Activated T-cell treated with anti-CD3 and anti-CD28 coated beads, Interleukin-2, amount 50 U/mL, for 48 hours (primary cell): ENCODE measurements at places on chromosomes 5 and 9.

GRCh38 chr9:90141723-90142122 is 500.9 kb downstream of the DIRAS2 start:
- no peak for DNase-seq

DNA sequence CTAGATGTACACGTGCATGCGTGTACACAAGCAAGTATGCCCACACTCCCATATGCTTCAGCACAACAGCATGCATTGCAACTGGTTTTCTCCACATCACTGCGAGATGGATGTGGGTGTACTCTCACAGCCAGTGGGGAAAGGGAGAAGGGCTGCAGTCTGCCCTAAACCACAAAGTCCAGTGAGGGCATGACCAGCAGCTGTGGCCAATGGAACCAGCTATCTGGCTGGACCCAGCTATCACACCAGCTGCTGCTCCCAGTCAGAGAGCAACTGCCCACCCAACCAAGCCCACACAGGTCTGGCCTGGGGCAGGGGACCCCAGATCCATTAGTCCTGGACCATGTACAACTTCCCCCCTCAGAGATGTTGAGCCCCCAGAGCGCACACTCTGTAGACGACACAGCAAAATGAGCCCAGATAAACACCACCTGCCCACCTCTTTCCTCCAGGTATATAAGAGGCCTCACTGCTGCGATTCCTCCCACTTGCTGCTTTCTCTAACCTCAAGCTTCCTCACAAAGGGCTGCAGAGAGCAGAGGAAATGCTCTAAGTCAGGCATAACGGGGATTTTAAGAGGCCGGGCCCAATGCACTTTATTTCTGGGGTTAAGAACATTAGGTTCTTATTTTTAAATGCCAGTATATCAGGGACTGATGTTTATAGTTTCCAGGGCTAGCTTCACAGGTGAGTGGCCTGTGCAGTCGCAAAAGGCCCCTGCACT is 39.0 kb downstream of the SHB start:
- no peak for DNase-seq

DNA sequence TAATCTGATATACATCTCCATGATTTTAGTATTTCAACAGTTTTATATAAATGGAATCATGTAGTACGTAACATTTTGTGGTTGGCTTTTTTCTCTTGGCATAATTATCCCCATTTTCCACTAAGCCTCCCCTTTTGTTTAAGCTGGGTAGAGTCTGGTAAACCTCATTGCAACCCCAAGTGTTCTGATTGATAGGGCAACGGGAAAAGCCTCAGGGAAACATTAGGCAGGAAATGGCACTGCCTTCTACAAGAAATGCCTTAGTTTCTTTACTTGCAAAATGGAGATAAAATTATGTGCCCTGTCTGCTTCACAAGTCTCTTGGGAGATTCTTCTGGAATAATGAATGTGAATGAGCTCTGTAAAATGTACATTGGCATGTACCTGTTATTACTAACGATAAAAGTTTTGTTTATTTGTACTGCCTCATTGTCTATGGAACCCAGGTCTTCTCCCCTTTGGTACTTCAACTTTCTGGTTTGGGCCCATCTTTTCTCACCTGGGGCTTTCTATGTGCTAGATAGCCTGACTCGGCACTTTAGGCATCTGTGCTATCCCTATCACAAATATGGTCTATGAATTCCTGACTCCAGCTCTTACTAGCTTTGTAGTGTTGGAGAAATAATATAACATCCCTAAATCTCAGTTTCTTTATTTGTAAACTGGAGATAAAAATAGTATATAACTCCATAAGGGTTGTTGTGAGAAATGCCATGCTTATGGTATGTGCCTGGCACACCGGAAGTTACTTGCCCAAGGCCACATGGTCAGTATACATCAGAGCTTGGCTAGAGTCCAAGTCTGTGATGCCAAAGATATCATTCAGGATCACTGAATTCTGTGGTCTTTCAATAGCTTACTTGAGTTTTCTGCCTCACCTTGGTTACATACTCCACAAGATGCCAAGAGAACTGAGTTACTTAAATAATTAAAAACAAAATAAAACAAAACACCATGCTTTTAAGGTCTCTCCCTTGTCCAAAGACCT is 48.2 kb upstream of the ZNF169 start:
- no peak for DNase-seq

GRCh38 chr5:8726383-8727036 is 819.4 kb downstream of the SEMA5A start:
- DNase-seq, result no peak

- no peak for DNase-seq
These were observed 48.1 kb upstream of the NREP start for GRCh38 chr5:111805071-111805470.

DNA sequence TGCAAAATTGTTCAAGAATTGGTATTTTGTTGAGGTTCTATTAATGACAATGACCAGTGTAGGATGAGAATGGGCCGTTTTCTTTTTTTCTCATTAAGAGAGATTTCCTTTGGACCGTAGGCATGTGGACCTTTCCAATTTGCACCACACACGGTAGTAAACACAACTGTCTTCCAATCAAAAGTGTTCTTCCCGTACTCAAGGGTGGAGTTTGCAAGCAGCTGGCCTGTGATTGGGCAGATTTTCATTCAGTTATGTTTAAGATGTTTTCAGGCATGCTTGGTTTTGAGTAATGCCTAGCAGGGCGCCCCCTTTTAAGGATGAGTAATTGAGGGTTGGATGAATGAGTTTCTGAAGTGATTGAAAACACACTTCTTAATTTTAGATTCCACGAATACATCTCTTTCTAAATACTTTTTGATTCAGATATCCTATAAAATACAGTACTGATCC is 2.5 kb downstream of the KDM3B start:
- peak; percentile 71 for DNase-seq

GRCh38 chr5:73094415-73094814 is 26.0 kb upstream of the TMEM171 start:
- no peak for DNase-seq

DNA sequence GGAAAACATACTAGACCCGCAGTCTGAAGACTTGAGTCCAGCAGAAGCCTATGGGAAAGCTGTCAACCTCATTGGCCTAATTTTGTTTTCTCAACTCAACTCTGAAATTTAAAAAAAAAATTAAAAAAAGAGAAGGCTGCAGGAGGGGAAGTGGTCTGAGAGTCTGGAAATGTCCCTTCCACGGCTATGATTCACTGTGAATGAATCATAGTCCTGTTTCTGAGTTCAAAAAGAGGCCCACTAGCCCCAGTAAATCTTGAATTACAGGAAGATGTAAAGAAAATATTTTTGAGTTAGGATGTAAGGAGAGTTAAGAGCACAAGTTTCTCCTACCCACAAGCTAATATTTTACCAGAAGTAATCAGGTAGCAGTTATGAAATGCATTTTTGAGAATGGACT is 565.5 kb upstream of the DMAC1 start:
- no peak for DNase-seq

DNA sequence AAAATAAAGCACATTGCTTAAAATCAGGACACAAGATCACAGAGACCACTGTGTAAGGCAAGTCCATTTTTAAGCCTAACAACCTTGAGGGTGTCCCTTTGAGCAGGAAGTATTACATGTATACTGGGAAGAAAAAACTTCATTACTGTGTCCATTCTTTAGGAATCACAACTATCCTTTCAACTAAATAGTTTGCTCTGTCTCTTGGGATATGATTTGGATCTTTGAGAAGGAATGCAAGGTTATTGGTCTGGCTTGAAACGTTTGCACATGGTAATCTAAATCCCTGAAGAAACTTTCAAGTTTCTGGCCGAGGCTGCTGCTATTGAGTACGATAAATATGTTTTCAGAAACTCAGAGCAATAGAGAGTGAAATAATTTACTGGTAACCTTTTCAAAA is 923.0 kb upstream of the SEMA6A start:
- DNase-seq, result no peak

DNA sequence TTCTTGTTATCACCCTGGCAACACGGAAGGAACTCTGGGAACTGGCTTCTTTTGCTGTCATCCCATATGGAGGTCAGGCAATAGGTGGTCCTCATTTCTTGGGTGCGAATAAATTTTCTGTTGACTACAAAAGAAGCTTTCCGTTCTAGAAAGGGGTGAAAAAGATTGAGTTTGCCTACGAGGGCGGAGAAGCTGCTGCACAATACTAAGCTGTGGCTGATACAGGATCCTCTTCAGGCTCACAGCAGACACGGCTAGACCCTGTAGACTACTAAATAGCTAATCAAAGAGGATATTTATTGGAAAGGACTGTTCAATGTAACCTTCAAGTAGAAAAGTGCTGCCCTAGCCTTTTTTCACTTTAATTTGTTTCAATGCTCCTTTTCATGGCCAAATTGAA is 58.1 kb downstream of the TJP2 start:
- DNase-seq, result no peak

GRCh38 chr5:129652349-129653056 is 95.4 kb upstream of the MINAR2 start:
- DNase-seq, result no peak

DNA sequence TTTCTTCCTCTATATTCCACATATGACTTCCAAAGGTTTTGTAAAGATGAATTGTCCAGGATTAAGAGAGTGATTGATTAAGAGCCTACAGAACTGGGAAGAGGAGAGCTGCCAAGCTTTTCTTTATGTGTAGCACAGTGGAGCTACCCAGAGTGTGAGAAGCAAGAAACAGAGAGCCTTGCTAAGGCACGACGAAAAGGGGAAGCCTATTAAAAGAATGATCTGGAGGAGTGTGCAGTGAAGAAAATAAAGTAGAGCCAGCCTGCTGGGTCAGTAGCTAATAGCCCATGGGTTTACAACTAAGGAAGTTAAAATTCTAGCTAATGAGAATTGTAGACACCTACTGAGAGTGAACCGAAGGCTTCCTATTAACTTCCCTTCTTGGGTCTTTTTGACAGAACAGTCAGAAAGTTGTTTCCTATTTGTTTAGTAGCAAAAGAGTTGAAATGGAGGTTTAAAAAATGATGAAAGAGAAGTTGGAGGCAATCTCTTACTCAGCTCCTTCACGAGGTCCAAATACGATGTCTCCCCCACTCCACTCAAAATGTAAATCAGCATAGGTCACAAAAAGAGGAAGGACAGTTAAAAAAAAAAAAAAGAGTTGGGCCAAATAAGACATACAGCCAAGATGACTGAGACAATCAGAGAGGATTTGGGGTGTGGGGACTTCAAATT is 957 bp upstream of the PRR16 start:
- DNase-seq, result no peak

DNA sequence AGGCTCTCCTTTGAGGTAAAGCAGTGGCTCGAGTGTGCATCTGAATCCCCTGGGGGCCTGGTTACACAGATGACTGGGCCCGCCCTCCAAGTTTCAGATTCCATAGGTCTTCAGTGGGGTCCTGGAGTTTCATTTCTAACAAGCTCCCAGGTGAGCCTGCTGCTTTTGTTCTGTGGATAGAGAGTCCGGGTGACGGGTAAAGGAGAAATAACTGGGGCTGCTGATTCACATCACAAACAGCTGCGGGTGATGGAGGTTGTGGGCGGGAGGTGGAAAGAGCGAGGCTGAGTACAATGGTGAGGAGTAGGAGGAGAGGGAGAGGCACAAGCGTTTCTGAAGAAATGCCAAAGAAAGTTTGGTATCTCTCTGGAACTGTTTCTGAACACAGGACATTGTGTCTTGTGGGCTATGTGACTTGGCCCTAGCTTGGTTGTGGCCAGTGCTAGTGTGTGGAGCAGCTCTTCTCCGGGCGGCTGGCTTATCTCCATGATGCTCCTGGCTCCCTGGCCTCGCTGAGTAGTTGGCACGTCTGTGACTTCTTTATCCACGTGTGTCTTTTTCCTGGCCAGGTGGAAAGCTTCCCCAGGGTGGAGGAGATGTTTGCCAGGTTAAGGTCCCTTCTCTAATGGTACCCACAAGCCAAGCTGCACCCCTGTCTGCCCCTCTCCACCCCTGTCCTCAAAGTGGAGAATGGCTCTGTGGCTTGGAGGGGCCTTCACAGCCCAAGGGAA is 61.7 kb downstream of the HSPA4 start:
- peak; percentile 79 for DNase-seq

GRCh38 chr9:36492865-36493264 is 79.8 kb upstream of the MELK start:
- DNase-seq, result no peak

DNA sequence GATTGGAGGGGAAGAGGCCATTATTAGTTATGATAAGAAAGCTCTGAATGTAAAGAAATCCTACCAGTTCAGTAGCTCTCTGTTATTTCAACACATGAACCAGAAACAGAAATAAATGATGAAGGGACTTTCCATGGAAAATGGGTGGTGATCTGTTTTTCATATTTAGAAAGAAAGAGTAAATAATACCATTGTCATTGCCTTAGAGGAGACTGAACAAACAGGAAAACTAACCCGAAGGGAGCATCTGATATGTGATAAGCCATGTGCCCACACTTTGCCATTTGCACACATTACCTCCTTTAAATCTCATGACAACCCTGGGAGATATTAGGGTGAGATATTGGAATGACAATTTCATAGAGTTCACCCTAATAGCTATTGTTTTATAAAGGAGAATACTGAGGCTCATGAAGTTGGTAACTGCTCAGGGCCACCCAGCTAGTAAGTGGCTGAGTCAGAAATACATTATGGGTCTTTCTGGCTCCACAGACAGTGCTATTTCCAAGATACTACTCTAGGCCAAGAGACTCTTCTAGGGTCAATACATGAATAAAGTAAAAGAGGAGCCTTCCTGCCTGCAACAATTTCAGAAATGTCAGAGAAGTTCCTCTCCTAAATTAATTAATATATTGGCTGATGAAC is 111.0 kb upstream of the SLIT3 start:
- no peak for DNase-seq

DNA sequence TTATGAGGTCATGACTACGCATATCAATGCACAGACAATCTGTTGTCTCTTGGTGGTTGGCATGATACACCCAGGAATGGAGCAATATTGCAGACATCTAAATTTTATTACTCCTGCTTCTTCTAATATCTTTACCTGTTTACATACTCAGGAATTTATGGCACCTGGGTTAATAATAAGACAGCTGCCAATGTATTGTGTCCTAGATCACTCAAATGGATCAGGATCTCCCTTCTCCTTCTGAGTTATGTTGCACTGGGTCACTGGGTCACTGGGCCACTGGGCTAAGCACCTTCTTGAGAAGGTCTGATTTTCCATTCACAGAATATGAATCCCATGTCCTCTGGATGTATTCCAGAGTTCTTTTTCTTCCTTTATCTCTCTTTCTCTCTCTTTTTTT is 41.8 kb downstream of the CCL28 start:
- no peak for DNase-seq

- DNase-seq, result no peak
These were observed 12.8 kb upstream of the WHRN start for GRCh38 chr9:114518120-114518519.

DNA sequence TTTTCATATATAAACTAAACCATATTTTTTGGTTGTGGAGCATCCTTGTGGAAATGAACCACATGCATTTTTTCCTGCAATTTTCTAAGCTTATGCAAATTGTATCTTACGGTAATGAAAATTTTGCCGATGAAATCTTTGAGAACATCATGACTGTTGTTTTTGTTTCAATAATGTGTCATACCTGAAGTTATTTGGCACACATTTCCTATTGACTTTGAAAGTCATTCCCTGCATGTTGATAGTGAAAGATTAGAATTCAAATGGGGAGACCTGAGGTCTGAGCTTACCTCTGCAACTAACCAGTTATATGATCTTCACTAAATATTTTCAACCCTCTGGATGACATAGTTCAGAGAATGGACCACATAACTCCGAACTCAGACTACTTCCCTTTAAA is 88.5 kb downstream of the PRR16 start:
- DNase-seq, result no peak

GRCh38 chr5:133714161-133714915 is 102.0 kb upstream of the FSTL4 start:
- no peak for DNase-seq

- no peak for DNase-seq
These were observed 2.1 kb downstream of the CPLANE1 start for GRCh38 chr5:37247036-37247435.
